CD8-positive, alpha-beta memory T cell (primary cell): ENCODE measurements at places on chromosomes 16 and 17.

GRCh38 chr16:29688172-29688571, 9.2 kb downstream of the QPRT start:
- DNase-seq, result no peak

DNA sequence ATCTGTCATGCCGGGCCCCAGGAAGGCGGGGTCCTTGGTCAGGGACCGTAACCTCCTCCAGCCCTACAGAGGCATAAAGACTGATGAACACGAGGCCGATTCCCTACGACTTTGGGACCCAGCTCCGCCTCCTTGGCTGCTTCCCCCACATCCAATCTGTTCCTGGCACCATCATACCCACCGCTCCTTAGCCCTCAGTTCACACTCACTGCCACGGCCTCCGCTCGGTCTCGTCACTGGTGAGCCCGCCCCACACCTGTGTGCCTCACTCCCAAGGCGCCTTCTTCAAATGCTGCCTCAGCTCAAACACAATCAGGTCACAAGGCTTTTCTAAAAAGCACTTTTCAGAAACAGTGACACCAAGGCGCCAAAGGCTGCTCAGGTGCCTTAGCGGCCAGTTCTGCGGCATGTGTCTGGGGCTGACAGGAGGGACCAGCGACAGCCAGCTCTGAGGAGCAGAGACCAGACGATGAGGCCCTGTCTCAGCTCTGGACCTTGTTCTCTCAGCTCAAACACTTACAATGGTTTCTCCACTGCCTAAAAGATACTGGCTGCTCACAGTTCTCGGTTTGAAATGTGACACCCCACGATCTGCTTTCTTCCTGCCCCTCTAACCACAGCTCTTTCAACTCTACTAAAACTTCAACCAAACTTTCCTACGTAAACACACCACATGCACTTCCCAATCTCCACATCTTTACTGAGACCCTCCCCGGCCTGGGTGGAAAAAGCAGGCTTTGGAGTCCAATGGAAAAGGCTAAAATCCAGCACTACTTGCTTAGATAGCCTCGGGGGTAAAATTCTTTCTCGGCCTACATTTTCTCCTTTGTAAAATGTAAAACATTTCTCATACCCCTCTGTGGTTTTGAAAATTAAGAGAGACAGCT, 33.2 kb downstream of the CYB5D2 start:
- DNase-seq, result peak; percentile 64

DNA sequence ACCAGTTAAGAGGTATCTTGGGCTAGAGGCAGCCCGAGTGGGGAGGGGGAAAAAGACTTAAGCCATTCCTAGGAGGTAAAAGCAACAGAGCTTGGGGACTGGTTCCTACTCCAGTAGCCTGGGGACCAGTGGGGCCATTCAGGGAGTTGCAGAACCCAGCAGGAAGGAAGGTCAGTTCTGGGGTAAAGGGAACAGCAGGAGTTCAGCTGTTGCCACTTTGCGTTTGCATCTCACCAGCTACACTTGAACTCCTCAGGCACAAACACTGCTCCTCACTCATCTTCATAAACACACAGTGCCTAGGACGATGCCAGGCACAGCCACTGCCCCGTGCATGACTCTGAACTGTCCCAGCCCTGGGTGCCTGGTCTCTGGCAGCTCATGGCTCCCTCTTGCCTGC, 4.0 kb downstream of the HAP1 start:
- no peak for DNase-seq

DNA sequence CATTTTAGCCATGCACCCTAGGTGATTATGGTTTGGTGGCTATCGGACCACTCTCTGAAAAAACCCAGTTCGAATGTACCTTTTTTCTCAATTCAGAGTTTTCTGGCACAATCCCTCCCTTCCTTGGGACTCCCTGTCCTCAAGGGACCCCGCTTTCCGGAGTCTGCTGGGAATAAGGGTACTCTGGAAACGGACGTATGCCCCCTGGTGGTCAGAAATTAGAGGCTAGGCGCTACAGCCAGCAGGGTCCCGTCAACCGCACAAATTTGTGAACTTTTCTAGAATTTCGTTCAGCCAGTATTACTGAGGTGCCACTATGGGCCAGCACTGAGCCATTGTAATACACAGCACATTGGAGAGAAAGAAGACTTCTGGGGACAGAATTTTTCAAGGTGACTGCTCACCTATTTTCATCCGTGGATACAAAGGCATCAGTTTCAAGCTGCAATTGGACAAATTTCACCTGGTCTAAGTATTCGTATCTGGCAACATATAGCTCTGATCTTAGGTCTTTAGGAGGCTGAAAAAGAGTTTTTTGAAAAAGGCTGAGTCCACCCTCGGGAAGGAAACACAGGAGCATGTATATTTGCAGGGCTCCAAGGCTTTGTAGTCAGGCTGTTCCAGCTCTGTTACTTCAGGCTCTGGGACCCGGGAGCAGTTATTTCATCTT, 27.1 kb upstream of the CRYBA1 start:
- peak; percentile 64 for DNase-seq

DNA sequence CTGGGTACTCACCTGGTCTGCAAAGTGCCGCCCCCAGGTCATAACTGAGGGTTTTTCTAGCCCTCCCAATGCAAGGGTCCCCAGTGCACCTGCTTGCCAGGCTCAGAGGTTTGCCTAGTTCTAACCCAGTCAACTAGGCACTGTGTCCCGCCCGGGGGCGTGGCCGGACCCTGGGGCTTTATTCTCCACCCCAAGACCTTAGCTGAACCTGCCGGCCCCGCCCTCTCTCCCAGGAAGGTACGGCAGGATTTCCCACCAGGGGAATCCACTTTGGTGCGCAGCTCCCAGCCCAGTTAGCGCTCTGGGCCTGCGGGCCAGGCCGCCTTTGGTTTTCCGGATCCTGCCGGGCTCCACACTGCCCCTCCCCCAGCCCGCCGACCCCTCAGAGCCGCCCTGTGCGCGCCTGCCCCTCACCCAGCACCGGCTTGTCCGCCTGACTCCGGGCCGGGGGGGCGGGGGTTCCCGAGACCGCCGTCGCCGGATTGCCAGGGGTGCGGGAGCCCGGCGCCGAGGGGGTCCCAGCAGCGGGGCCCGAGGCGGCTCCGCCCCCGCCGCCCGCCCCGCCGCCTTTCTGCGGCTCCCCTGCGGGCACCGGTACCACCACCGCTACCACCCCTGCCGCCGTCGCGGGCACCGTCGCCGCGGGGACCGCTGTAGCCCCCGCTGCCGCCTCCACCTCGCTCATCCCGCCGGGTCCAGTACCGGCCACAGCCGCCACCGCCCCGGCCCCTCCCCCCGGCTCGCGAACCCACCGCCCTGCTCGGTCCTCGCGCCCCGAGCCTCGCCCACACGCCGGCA, 424 bp downstream of the YBX2 start:
- no peak for DNase-seq
